Foreskin keratinocyte (primary cell): ENCODE measurements at places on chromosomes 1 and 21. TPM values are rescaled to one million over a fixed set of nuclear protein-coding genes. Genes with fewer than 3 reads are reported as not detected.

Gene CR1L
- polyA plus RNA-seq, result not detected in 2 replicates

Gene C4BPB
- not detected in 2 replicates for polyA plus RNA-seq

Gene RHD
- polyA plus RNA-seq, result not detected in 2 replicates

Gene TPTE
- not detected in 2 replicates for polyA plus RNA-seq

Gene CELA3A
- not detected in 2 replicates for polyA plus RNA-seq

Gene INKA2
- 2.0 and 2.4 TPM in 2 replicates for polyA plus RNA-seq

Gene CFHR3
- polyA plus RNA-seq, result not detected in 2 replicates

Gene AADACL3
- polyA plus RNA-seq, result not detected in 2 replicates

Gene PCSK9
- polyA plus RNA-seq, result 149 and 163 TPM in 2 replicates

Gene PTGFRN
- polyA plus RNA-seq, result 147 and 151 TPM in 2 replicates

Gene A3GALT2
- polyA plus RNA-seq, result not detected in 2 replicates

Gene COL6A1
- polyA plus RNA-seq, result 2.0 and 3.3 TPM in 2 replicates

Gene GBP6
- polyA plus RNA-seq, result 0.02 and 0.14 TPM in 2 replicates

Gene TFF1
- polyA plus RNA-seq, result not detected in 2 replicates

Gene CD53
- polyA plus RNA-seq, result not detected in 2 replicates

Gene RNPEP
- 82.4 and 97.4 TPM in 2 replicates for polyA plus RNA-seq

Gene HAO2
- polyA plus RNA-seq, result not detected in 2 replicates

Gene RBM34
- polyA plus RNA-seq, result 74.8 and 76.5 TPM in 2 replicates

Gene DPT
- polyA plus RNA-seq, result not detected in 2 replicates

Gene KIRREL1
- polyA plus RNA-seq, result 14.9 and 19.7 TPM in 2 replicates

Gene SYTL1
- polyA plus RNA-seq, result 49.6 and 62.4 TPM in 2 replicates

Gene NGF
- polyA plus RNA-seq, result 0.19 and 2.4 TPM in 2 replicates

Gene SPRR2B
- 0.21 TPM in 1 of 2 replicates, not detected in the other for polyA plus RNA-seq

Gene STIL
- polyA plus RNA-seq, result 4.5 and 6.7 TPM in 2 replicates

Gene METTL18
- 5.6 and 5.8 TPM in 2 replicates for polyA plus RNA-seq

Gene SH2D5
- polyA plus RNA-seq, result 85.3 and 105 TPM in 2 replicates

Gene FCRL3
- polyA plus RNA-seq, result not detected in 2 replicates

Gene NDUFV3
- polyA plus RNA-seq, result 30.1 and 32.8 TPM in 2 replicates

Gene UQCRHL
- polyA plus RNA-seq, result 5.6 and 8.7 TPM in 2 replicates

Gene PKP1
- polyA plus RNA-seq, result 92.5 and 104 TPM in 2 replicates

Gene NPHS2
- polyA plus RNA-seq, result not detected in 2 replicates

Gene EDEM3
- 5.7 and 6.9 TPM in 2 replicates for polyA plus RNA-seq

Gene KCNK2
- 0.07 and 0.11 TPM in 2 replicates for polyA plus RNA-seq

Gene BTBD8
- 0.30 and 0.34 TPM in 2 replicates for polyA plus RNA-seq

Gene GNAI3
- 5.4 and 6.1 TPM in 2 replicates for polyA plus RNA-seq

Gene SH2D2A
- polyA plus RNA-seq, result 13.7 and 17.3 TPM in 2 replicates

Gene WDR47
- 4.9 and 5.8 TPM in 2 replicates for polyA plus RNA-seq

Gene SYCP1
- polyA plus RNA-seq, result not detected in 2 replicates

Gene TNFRSF8
- polyA plus RNA-seq, result 0.07 and 0.10 TPM in 2 replicates

Gene S100A16
- 1,700 and 1,899 TPM in 2 replicates for polyA plus RNA-seq

Gene ANGEL2
- polyA plus RNA-seq, result 5.9 and 7.1 TPM in 2 replicates

Gene FLG2
- 0.03 and 0.04 TPM in 2 replicates for polyA plus RNA-seq

Gene TACSTD2
- polyA plus RNA-seq, result 112 and 158 TPM in 2 replicates

Gene PDZK1IP1
- polyA plus RNA-seq, result 0.66 and 0.85 TPM in 2 replicates

Gene GJB5
- 141 and 181 TPM in 2 replicates for polyA plus RNA-seq

Gene ATP6V1G3
- not detected in 2 replicates for polyA plus RNA-seq

Gene WNT4
- 0.17 and 0.26 TPM in 2 replicates for polyA plus RNA-seq

Gene SPRR3
- polyA plus RNA-seq, result 0.22 and 0.35 TPM in 2 replicates
